ENCODE measurements at places on chromosomes 1 and 21.

GRCh38 chr1:67175530-67176087 is 9.4 kb downstream of the IL23R start:
- no peak for DNase-seq

- DNase-seq, result no peak
Observed at GRCh38 chr1:90417126-90417525, 300.0 kb downstream of the BARHL2 start.

DNA sequence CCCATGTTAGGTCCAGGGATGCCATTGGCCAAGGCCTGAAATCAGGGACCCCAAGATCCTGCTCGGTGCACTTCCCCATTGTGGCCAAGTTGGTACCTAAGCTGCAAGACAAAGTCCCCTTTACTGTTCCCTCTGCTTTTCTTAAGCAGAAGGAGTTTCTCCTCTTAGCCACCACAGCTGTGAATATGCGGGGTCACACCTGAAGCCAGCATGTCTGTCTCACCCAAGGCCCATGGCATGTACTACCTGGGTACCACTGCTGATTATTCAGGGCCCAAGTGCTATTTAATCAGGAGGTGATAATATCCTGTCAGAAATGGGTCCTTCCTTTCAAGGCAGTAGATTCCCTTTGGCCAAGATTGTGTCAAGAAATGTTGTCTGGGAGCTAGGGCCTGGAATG is 133.9 kb upstream of the DNAH14 start:
- DNase-seq, result no peak

- DNase-seq, result no peak
Observed at GRCh38 chr1:87108814-87109411, 194.5 kb downstream of the HS2ST1 start.

DNA sequence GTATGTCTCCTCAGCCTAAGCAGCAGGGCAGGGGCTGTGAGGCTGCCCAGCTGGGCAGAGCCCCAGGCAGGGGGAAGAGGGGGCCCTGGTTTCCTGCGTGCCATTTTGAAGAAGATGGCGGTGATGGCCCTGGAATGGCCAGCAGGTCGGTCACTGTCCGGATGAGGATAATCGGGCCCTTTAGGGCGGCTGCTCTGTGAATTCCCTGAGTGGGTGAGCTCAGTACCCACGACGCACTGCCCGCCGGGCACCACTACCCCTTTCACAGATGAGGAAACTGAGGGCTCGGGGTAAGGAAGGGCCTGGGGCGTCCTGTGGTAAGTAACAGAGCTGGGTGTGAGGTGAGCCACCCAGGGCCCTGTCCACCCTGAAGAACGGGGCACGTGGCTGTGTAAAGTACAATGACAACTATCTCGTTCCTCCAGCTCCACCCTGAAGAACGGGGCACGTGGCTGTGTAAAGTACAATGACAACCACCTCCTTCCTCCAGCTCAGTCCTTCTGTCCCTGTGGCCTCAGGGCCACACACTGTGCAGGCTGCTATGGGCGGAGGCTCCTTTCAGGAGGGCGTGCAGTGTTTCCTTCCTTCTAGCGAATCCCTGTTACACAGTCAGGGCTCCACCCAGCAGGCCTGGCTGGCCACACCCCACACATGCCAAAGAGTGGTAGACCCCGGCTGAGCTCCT is 23.2 kb downstream of the ITGB2 start:
- DNase-seq, result peak; percentile 50

DNA sequence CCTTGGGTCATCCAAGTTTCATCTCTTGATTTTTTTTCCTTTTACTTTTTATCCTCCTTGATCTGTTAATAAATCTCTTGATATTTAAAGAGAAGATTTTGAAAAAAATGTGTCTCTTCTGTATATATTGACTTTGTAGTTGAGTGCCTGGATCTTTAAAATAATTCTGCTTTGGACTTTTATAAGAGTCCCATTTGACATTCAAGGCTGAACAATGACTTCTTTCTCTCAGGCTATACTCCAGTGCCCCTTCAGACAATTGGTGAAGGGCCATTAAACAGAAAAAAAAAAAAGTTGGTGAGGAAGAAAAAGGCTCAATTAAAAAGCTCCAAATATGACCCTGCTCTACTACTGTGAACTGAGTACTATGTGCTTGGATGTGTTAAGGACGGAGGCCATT is 40.9 kb upstream of the CITED4 start:
- DNase-seq, result no peak

GRCh38 chr1:12356004-12356890 is 126.4 kb downstream of the VPS13D start:
- DNase-seq, result no peak

DNA sequence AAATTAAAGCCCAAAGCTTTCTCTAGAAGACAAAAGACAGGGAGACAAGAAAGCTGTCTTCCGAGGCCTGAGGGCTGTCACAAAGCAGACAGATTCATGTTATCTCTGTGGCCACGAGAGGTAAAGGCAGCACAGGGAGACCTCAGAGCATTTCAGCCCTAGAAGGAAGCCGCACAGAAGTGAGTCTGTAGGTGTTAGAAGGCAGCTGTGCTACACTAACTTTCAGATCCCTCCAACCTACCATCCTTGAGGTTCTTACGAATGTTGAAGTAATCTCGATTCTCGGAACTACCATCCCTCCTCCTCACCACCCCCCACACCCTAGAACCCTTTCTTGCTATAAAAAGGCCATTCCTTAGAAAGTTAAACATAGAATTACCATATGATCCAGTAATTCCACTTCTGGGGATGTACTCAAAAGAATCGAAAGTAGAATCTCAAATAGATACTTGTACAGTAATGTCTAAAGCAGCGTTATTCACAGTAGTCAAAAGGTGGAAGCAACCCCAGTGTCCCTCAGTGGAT is 21.5 kb upstream of the LYST start:
- no peak for DNase-seq

GRCh38 chr1:229001467-229002011 is 266.3 kb downstream of the RHOU start:
- DNase-seq, result no peak

GRCh38 chr1:230682274-230682673 is 31.6 kb downstream of the AGT start:
- no peak for DNase-seq

- no peak for DNase-seq
Observed at GRCh38 chr1:64962441-64962840, 3.9 kb downstream of the JAK1 start.

DNA sequence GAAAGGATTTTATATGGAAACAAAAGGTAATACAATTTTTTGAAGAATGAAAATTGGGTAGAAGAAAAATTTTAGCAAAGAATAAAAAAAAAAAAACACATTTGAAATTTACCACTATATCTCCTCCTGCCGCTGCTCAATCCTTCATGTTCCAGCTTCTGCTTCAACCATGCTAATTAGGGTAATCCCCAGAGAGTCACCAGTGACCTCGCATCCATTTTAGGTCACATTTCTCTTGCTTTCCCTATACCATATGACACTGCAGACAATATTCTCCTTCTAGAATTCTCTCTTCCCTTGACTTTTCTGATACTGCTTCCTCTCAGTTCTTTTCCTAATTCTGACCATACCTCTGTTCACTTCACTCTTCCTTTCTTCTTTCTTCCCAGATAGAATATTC is 237.1 kb downstream of the USH2A start:
- DNase-seq, result no peak

- DNase-seq, result no peak
Observed at GRCh38 chr1:42944246-42944928, 14.3 kb downstream of the SLC2A1 start.

GRCh38 chr1:230772457-230773395 is 25.5 kb downstream of the CAPN9 start:
- DNase-seq, result peak; percentile 46

DNA sequence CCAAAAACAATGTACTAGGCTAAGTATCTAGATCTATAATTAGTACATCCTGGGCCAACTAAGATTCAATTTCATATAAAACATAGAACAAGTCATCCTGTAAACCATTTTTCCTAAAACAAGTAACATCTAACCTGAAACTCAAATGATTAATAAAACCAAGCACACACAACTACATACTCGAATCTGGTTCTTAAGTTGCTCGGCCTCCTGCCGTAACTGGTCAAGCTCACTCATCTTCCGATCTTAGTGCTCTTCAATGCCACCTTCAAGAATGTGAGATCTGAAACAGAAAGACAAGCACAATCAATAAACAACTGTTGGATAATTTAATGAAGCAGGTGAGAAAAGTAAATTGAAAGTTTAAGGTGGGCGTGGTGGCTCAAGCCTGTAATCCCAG is 46.9 kb upstream of the NADK start:
- no peak for DNase-seq

GRCh38 chr1:109620401-109620791 is 759 bp downstream of the AMPD2 start:
- DNase-seq, result peak; percentile 57

DNA sequence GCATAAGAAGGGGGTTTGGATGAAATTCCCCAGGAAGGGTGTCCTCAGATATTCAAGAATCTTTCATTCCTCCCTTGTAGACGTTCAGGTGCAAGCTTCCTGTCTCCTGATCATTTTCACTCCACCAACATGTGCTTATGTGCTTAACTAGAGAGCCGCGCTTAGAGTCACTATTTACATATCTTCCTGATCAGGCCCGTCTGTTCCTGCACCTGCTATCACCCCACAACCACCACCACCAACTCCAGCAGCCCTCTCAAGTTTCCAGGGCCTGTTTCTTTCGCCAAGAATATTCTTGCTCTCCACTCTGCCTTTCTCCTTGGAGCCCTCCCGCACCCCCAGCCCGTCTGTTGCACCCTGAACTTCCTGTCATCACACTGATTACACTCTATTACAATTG is 113.4 kb downstream of the SPSB1 start:
- no peak for DNase-seq

GRCh38 chr1:11792106-11792505 is 13.7 kb downstream of the MTHFR start:
- no peak for DNase-seq

GRCh38 chr21:33238565-33239255 is 9.0 kb downstream of the IFNAR2 start:
- DNase-seq, result no peak

DNA sequence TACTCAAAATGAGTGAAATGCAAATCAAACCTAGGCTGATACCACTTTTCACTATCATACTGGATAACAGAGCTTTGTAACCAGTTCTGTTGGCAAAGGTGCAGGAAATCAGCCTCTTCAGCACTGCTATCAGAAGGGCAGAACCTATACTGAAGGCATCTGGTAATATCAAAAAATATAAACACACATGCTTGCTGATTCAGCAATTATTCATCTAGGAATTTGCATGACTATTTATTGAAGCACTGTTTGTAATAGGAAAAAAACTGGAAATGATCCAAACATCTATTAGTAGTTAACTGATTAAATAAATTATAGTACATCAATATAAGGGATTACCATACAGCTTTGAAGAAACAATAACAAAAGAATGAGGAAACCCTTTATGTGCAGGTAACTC is 21.4 kb downstream of the ARHGAP29 start:
- no peak for DNase-seq

GRCh38 chr1:230054092-230054749 is 12.8 kb upstream of the GALNT2 start:
- no peak for DNase-seq

DNA sequence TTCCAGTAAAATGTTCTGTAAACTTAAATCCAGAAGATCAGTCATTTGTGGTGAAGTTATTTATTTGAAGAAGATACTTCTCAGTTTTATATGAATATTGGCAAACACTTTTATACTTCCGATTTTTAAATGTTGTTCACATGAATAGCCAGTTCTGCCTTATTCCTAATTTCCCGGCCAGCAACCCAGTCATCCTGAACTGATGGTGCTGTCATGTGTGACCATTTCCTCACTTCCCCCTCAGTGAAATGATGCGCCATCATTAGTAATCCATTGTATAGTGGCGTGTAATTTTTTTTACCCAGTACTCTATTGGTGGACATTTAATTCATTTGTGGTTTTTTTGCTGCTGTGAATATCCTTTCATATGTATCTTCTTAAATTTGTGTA is 16.4 kb downstream of the GPSM2 start:
- no peak for DNase-seq

- no peak for DNase-seq
Observed at GRCh38 chr1:12387641-12388040, 157.8 kb downstream of the VPS13D start.

GRCh38 chr1:220918285-220918951 is 39.2 kb downstream of the HLX start:
- DNase-seq, result no peak

GRCh38 chr1:4021136-4021973 is 121.3 kb upstream of the C1orf174 start:
- no peak for DNase-seq

- no peak for DNase-seq
Observed at GRCh38 chr1:54476530-54477109, 70.4 kb upstream of the SSBP3 start.

- no peak for DNase-seq
Observed at GRCh38 chr1:169570172-169570574, 16.1 kb downstream of the F5 start.

DNA sequence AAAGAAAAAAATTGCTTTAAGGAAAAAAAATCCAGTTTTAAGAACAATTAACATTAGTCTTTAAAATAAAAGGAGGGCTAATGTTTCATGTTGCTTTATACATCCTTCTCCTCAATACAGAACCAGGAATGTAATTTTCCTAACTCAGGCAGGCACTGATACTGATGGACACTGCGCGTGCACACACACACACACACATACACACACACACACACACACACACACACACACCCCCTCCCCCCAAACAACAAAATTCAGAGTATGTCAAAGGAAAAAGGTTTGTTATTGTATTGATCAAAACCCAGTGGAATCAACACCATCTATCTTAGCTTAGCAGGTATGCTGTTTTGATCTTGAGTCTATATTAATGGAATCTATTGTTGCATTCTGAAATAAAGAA is 31.6 kb downstream of the PTP4A2 start:
- DNase-seq, result no peak

DNA sequence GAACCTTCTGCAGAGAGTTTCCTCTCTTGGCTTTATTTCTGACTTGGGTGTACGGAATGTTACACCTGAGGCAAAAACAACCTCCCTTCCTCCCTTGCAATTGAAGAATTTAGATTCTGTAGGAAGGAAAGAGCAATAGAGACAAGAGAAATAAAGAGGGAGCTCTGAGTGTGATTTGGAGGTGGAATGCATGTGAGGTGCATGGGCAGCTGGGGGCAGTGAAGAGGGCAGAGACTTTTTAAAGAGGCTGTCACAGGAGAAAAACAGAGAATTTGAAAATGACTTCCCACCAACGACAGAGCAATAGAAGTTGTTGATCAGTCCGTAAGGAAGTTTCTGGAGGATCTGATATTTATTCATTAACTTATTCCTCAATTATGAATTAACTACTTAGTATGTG is 172.0 kb upstream of the B3GALT2 start:
- DNase-seq, result no peak

All from K562 (cell line).